Femur (tissue), 1 donor: ENCODE measurements at places on chromosomes 6 and 20.

GRCh38 chr6:157610451-157610999 lies 212.5 kb upstream of the SNX9 start:
- DNase-seq: no peak

- DNase-seq: peak; percentile 21
Observed at GRCh38 chr20:33673114-33673409, 1.2 kb downstream of the NECAB3 start.

GRCh38 chr6:20367743-20368485 lies 33.8 kb upstream of the E2F3 start:
- DNase-seq: no peak

DNA sequence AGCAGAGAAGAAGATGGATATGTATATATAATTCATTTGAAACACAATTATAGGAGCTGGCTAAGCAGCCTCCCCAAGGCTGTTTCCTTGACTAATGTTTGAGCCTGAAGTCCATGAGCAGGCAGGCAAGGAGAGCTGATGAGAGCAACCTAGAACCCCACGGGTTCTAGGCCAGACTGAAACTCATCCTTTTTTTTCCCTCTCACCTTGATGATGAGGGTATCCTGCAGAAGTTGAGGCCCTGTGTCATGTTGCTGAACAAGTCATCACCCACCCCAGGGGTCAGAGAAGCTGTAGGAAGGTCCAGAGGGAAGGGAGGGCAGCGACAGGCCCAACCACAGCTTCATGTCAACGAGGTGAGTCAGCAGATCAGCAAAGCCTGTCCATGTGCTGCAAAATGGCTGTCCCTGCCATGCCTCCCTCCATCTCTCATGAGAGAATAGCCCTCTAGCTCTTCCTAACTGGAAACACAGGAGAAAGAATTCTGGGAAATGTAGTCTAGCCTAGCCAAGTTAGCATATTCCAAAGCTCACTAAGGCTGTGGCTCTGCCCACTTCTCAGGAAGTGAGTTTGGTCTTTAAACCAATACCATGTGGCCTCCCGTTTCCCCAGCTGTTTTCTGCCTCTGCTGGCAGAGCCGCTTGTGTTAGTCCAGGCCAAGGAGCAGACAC lies 91.3 kb upstream of the DTNBP1 start:
- no peak for DNase-seq

- DNase-seq: no peak
Observed at GRCh38 chr20:32465092-32465900, 107.2 kb downstream of the ASXL1 start.

DNA sequence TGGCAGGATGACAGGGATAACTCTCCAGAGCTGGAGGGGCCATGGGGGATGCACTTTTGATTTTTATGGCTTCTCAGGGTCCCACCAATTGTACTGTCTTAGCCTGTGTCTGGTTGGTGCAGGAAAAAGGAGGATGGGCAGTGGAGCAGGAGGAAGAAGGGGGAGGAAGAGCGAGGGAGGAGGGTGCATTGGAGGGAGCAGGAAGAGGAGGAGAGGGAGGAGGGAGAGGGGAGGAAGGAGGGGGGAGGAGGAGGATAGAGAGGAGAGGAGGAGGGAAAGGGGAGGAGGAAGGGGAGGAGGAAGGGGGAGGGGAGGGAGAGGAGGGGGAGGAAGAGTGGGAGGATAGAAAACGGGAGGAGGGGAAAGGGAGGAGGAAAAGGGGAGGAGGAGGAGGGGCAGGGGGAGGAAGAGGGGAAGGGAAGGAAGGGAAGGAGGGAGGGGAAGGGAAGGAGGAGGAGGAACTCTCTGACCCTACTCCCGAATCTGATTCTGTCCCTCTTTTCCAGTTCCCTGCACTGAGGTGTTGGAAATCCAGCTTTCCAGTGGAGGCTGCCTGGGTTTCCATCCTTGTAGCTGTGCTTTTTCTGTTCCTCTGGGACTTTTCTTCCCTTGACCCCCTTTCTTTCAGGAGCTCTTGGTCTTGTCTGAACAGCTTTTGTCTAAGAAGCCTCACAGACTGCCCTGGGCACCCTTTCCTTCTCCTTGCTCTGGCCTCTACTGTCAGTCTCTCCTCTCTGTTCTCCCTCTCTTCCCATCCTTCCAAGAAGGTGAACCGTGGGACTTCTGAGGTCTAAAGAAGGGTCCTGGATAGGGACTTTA lies 149.4 kb downstream of the DHX35 start:
- no peak for DNase-seq

DNA sequence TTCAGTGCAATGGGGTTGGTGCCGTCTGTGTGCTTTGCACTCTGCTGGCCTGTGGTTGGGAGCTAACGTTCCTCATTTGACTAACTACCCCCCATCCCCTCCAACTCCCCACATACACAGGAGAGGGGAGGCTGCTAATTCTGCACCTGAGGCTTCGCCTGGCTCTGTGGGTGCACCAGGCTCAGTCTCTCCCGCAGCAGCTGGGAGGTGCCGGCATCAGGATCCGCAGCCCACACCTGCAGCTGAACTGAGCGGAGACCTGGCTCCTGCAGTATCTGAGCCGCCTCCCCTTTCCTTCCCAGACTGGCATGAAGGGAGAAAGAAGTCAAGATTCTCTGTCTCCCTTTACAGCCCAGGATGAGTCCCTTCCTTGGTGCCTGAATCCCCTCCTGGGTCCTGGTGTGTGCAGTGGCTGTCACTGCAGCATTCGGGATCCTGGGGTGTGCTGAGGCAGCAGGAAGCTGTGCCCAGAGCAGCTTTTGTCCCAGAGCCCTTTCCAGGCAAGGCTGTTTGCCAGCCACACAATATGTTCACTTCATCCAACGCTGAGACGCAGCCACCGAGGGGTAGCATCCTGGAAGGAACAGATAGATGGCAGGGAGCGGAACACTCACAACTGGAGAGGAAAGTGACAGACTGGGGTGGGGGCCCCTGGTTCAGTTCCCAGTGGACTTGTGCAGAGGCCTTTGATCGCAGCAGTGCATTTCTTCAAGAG lies 70.2 kb downstream of the CDH4 start:
- no peak for DNase-seq

GRCh38 chr6:21305893-21306332 lies 287.6 kb upstream of the SOX4 start:
- DNase-seq: no peak

DNA sequence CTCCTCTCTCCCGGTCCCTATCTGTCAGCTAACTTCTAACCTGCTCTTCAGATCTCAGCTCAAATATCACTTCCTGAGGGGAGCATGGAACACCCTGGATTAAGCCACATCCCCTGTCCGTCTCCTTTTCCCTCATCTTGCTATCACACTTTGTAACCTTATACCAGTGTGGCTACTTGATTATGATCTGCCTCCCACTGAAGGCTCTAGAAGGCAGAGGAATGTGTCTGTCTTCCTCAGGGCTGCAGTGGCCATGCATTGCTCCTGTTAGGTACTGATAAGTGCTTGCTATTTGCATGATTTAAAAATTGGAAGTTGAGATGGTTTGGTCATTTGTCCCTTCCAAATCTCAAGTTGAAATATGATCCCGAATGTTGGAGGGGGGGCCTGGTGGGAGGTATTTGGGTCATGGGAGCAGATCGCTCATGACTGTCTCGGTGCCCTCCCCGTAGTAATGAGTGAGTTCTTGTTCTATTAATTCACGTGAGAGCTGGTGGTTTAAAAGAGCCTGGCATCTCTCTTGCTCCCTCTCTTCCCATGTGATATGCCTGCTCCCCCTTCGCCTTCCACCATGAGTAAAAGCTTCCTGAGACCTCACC lies 71.4 kb downstream of the PLCB4 start:
- DNase-seq: no peak

DNA sequence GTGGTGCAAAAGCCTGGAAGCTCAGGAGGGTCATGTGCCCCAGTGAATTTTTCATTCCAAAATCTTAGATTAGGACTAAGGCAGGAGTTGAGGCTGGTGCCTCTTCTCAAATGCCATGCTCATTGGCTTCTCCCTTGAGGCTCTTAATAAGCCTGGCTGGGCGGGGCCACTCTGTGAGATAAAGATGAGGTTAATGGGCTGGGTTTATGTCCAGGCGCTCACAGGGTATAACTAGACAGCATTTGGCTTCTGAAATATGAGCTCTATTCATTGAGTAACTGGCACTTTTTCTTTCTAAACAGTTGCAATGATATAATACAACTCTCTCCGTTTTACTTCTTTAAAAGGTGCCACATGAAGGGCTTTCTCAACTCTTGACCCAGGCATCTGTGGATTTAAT lies 156.3 kb downstream of the SCML4 start:
- no peak for DNase-seq

DNA sequence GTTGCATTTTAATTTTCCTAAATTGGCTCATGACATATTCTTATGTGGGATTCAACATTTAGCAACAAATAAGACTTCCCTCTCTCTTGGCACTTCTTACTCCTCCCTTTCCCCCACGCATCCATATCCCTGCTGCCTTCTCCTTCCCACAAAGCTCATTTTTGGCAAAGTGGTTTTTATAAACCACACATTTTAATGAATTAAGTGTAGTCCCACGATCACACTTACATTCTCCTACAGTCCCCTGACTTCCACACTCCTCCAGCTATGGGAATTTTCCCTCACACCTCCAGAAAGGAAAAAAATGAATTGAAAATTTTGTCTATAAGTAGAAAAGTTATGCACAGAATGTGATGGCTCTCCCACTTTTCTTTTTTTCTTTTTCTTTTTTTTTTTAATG lies 345.0 kb downstream of the CD83 start:
- no peak for DNase-seq

GRCh38 chr6:125957845-125958244 lies 1.3 kb downstream of the HINT3 start:
- no peak for DNase-seq
